ENCODE measurements at places on chromosomes 4 and X.
A peak's percentile ranks its signal among the peaks of the same experiment; 100 is the strongest.

GRCh38 chr4:87093443-87094123 is 126.8 kb downstream of the KLHL8 start:
- no peak for DNase-seq

- DNase-seq, result no peak
These were observed 18.7 kb downstream of the TXLNG start for GRCh38 chrX:16804923-16805464.

DNA sequence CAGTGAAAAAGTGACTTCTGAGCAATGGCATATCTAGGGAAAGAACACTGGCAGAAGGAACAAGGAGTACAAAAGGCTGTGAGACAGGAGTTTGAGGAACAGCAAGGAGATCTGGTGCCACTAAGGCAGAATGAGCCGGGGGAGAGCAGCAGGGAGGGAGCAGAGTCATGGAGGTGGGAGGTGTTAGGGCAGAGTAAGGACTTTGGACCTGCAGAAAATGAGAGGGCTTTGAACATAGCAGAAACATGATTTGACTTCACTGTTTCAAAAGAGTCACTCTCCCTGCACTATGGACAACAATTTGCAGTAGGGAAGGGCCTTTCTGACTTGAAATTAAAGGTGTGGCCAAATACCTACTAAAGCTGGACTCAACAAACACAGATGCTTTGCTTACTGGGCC is 356.2 kb downstream of the ADGRL3 start:
- no peak for DNase-seq

DNA sequence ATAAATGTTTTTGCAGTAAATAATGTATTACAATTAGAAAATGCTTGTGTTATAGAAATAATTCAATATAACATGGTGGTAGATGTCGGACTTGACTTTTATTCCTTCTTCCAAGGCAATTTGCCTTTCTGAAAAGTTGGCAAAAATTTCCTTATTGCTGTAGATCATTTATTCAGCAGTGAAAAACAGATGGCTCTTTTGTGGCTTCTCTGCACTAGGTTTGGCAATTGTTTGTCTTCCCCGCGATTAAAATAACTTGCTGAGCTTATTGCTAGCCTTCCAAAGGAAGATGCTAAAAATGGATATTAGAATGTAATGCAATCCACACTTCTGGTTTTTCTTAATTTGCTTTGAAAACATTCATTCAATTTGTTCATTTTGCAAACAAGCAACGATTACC is 1977.9 kb upstream of the ADGRL3 start:
- DNase-seq, result no peak

GRCh38 chr4:156799121-156799589 is 172.4 kb downstream of the PDGFC start:
- DNase-seq, result no peak

DNA sequence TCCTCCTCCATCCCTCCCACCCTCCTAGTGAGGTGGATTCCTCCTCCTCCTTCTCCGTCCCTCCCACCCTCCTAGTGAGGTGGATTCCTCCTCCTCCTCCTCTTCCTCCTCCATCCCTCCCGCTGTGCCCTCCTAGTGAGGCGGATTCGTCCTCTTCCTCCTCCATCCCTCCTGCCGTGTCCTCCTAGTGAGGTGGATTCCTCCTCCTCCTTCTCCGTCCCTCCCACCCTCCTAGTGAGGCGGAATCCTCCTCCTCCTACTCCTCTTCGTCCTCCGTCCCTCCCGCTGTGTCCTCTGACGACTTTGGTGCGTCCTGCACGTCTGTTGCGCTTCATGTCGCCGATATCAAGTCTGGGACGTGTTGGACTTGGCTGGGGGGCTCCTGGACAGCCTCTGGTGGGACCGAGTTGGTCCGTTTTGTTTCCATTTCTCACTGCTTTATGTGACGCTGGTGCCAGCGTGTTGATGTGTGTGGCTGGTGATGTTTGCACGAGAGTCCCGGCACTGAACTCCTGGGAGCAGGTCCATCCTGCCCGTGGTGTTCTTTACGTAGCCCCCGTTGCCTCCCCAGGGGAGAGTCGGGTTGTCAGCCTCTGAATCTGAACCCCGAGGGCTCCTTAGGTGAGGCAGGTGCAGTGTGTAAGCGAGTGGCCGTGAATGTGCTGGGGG is 5.4 kb downstream of the AKAP17A start:
- no peak for DNase-seq

DNA sequence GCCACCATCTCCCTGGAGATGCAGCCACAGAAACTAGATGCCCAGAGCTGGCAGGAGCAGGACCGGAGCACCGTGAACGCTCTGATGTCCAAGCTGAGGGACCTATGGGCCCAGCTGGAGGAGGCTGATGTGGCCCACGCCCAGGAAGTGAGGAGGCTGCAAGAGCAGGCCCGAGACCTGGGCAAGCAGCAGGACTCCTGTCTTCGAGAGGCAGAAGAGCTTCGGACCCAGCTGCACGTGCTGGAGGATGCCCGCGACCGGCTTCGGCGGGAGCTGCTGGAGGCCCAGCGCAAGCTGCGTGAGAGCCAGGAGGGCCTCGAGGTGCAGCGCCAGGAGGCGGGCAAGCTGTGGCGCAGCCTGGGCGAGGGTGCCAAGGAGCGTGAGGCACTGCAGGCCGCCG is 14.2 kb downstream of the SMIM10L2A start:
- no peak for DNase-seq

DNA sequence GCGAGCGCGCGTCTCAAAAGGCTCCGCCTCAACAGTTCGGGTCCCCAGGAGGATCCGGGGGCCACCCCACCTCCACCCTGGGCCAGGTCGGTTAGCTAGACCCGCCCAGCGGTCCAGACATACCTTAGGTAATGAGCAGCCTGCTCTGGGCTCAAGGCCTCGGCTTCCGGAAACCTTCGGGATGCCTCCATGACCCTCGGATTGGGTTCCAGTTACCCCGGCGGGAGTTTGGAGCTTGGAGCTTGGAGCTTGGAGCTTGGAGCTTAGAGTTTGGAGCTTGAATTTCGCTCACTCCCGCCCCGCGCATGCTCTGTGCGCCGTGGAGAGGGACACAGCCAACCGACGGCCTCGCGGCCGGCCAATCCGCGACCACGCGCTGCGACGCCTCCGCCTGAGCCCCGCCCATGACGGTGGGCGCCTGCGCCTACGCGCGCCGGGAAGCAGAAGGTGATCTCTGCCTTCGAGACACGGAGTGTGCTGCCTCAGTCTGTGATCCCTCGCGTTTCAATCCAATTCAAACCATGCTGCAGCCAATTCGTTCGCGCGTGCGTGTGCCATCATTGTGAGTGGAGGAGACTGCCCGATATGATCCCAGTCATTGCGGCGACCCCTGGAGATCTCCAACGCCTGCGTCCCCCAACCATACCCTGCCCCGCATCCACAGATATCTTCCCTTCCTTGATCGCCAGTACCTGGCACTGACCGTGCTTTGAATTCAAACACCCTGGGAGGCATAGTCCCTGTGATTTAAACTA is at the start of gene ERCC6L:
TSS of gene ERCC6L (minus strand) at position 307 of the 755 bp plus-strand sequence. CDS start at position 191, 116 bp downstream.
- DNase-seq, result peak; percentile 55

- no peak for DNase-seq
These were observed 809 bp downstream of the MND1 start for GRCh38 chr4:153345012-153345981.

DNA sequence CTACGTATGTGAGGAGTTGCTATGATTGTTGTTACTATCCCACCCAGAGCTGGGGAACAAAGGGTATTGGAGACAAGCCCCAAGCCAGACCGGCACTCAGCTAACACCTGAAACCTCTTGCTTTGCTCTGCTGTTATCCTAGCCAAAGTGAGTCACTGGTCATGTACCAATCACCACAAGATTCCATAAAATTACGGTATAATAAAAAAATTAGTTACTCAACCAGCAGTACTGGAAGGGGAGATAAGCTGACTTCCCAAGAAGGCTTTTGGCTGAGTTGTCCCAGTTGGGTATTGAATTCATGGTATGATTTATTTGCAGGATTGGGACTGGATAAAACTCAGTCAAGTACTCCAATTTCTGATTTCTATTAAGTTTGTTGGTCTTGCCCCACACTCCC is 5.3 kb downstream of the EDA2R start:
- no peak for DNase-seq

GRCh38 chrX:135003876-135004623 is 13.3 kb downstream of the SMIM10 start:
- peak; percentile 78 for DNase-seq

GRCh38 chr4:48259748-48260147 is 9.9 kb downstream of the TEC start:
- DNase-seq, result no peak

DNA sequence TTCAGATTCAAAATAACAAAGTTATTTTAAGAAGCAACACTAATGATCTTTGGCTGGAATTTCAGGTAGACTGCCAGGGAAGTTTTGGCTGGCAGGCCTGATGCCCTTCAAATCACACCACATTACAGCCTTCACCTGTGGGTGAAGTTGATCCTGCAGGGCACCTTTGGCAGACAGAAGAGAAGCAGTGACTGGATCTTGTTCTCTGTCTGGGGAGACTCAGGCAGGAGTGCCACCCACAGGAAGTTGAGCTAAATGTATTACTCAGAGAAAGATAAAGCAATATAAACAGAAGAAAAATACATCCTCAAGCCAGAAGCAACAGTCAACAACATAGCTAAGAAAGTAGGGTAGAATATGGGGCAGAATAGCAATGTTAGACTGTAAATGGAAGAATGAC is 12.8 kb upstream of the CFAP299 start:
- DNase-seq, result no peak

GRCh38 chr4:78528327-78528726 is 23.2 kb upstream of the ANXA3 start:
- DNase-seq, result no peak

GRCh38 chr4:139774759-139775487 is 109.3 kb downstream of the MGST2 start:
- no peak for DNase-seq

- DNase-seq, result no peak
These were observed 244.2 kb downstream of the FSTL5 start for GRCh38 chr4:161919442-161920220.

DNA sequence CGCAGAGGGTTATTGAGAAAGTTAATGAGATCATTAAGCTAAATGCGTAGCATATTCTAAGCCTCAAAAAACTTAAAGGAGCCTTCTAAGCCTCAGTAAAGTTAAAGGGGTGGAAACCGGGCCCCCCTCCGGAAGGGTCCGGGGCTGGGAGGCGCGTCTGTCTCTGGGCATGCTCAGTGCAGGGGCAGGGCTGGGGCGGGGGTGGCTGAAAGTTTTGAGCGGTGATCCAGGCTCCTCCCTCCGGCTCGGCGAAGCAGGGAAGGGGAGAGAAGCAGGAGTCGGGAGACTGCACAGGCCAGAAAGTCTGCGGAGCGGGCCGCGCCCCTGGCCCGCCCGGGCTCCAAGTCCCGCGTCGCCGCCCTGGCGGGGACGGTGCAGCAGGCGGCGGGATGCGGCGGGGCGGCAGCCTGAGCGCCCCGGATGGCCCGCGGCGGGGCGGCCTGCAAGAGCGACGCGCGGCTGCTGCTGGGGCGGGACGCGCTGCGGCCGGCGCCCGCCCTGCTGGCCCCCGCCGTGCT is at the start of gene EVC:
TSS of gene EVC (plus strand) at position 241 of the 518 bp plus-strand sequence. CDS start at position 421, 180 bp downstream.
- peak; percentile 36 for DNase-seq

GRCh38 chrX:96689991-96690390 is 5.3 kb downstream of the DIAPH2 start:
- DNase-seq, result no peak

GRCh38 chr4:151313306-151314009 is 11.9 kb downstream of the SH3D19 start:
- DNase-seq, result no peak

- DNase-seq, result no peak
These were observed 55.7 kb downstream of the TIGD2 start for GRCh38 chr4:89166971-89167475.

- no peak for DNase-seq
These were observed 2.7 kb downstream of the UTP14A start for GRCh38 chrX:129908636-129909035.

DNA sequence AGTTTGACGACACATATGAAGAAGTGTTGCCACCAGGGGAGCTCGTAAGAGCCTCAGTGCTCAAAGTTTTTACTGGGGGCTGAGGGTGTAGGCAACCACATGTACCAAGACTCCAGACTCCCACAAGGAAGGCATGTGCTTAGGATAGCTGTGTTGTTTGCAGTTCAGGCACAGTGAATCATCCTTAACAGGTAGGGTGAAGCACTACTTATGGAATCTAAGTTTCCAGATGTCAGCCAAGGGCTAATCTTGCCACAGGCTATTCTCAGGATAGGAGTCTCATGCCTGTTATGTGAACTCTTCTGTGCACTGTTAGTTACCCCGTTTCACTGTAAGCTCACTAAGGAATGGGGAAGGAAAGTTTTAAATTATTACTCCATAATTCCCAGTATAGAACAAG is 202.6 kb downstream of the TMA16 start:
- DNase-seq, result peak; percentile 46

- no peak for DNase-seq
These were observed 5.0 kb downstream of the TDO2 start for GRCh38 chr4:155908187-155909139.

DNA sequence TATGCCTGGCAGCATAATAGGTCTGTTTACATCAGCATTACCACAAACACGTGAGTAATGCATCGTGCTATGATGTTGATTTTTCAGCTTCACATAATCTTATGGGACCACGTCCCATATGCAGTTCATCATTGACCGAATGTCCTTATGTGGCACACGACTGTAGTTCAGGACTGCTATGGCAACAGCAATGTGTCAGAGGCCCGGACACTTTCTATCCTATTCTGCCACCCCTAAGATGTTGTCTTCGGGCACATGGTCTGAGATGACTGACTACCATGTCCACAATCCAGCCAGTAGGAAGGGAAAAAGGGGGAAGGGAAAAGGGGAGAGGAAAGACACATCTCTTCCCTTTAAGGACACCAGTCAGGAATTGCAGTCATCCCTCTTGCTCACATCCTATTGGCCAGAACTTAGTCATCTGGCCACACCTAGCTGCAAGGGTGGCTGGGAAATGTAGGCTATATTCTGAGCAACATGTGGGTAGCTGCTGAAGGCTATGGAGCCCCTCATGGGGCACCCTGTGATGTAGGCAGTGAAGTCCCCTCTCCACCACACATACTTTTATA is 196.0 kb upstream of the RBPJ start:
- DNase-seq, result no peak

- no peak for DNase-seq
These were observed 23.0 kb downstream of the CDKL5 start for GRCh38 chrX:18448416-18448815.

- DNase-seq, result no peak
These were observed 129.7 kb upstream of the SLC4A4 start for GRCh38 chr4:71209161-71209560.

GRCh38 chr4:5118091-5118786 is 67.0 kb downstream of the STK32B start:
- no peak for DNase-seq

Data from AG04450 (cell line).